ENCODE measurements at places on chromosomes 3 and 15. TPM values are rescaled to one million over a fixed set of nuclear protein-coding genes. Genes with fewer than 3 reads are reported as not detected.

DNA sequence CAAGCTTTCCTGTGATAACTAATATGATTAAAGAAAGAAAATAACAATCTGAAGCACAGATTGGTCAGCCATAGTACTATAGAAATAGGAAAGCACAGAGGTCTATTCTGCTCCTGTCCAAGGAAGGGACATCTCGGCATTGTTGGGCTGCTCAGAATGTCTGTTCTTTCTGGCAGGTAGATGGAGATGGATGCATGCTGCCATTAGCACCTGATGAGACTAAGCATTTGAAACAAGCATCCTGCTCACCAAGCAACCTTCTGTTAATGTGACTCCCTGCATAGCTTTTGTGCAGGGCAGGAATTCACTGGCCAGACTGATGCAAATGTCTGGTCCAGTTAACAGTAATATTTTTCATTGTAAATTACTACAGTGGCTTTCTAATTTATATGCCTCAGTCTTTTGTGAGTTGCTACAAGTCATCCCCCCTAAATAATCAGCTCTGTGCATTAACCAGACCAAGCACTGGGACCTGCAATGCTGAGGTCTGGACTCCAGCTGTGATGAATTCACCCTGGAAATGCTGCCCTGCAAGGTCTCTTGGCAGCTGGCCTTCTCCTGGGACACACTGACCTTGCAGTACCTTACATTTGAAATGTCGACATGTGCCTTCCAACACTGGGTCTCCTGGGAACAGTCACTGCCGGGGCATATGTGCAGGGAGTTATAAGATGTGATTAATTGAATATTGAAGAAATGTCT, 1123.7 kb downstream of the IGSF11 start:
- no peak for DNase-seq

CGNL1 gene
- total RNA-seq: 26.7 TPM

RLBP1 gene
- not detected for total RNA-seq

GRCh38 chr3:129702934-129703712, 96.6 kb upstream of the PLXND1 start:
- no peak for DNase-seq

DNA sequence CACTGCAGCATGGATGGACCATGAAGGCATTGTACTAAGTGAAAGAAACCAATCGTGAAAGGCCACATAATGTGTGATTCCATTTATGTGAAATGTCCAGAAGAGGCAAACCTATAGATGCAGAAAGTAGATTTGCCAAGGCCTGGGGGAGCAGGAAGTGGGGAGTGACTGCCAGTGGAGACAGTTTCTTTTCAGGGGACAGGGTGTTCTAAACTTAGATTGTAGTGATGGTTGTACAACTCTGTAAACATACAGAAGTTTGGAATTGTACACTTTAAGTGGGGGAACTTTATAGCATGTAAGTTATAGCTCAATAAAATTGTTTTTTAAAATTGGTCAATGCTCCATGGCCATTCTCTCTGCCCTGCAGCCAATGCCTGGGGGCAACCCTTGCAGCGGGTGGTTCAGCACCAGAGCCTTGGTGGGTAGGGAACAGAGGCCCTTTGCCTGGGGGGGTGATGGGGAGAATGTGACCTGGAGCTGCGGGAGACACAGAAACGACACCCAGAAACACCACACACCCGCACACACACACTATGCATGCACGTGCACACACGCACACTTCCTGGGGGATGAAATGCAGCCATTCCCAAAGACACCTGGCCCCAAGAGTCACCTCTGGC, 43.1 kb downstream of the DNAJB8 start:
- DNase-seq: no peak

DNA sequence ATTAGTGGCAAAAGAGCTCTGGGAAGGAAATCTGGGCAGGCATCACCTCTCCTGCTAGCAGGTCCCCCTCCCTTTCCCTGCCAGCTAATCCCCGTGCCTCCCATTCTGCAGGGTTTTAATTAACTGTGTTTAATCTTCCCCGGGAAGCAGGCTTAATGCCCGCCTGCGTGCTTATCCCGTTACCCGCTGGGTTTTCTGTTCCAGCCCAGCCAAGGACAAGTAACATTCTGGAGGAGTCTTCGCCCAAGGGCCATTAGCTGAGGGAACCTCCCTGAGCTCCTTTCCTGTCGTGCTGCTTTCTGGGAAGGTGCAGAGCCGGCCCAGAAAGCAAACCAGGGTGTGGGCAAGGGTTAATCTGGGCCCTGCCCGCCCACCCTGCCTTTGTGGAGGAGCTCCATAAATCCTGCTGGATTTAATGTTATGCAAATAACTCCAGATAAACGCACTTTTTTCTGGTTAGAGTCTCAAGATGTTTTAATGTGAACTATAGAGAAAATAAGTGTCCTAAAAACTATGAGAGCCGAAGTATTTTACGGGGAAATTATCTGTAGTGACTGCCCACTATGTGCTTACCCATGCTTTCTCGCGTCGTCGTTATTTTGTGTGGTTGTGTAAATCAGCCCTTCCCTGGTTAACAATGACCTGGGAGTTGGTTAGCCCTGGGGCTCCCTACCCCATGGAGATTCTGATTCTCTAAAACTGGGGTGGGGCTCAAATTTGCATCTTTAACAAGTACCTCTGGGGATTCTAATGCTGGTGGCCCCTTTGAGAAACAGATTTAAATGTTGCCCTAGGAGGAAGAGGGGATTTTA, 25.9 kb downstream of the TRIM71 start:
- DNase-seq: no peak

- no peak for DNase-seq
Measured at GRCh38 chr3:4799266-4800256, 179.7 kb upstream of the BHLHE40 start.

GOLGA8T gene
- 0.23 TPM for total RNA-seq

OR5H15 gene
- not detected for total RNA-seq

C2CD4A gene
- 0.05 TPM for total RNA-seq

DNA sequence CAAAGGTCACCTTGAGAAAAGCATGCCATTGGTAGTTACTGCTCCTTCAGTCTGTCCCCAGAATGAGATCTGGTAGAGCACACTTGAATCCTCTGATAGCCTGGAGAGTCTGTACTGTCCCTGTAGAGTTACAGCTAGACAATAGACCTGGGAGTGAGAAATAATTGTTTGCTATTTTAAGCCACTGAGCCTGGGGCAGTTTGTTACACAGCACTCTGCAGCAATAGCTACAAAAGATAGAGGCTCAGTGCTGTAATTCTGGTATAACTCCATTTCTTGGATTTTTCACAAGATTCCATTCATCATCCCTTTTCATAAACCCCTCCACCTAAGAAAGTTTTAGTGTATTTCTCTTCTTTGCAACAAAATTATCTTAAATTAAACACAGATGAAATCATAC, 242.7 kb upstream of the ARRDC4 start:
- DNase-seq: no peak

FETUB gene
- not detected for total RNA-seq

GRCh38 chr3:110063178-110063577, 725.8 kb upstream of the DPPA4 start:
- DNase-seq: no peak

GRCh38 chr3:79167651-79168416, 600.0 kb downstream of the ROBO1 start:
- no peak for DNase-seq

DNA sequence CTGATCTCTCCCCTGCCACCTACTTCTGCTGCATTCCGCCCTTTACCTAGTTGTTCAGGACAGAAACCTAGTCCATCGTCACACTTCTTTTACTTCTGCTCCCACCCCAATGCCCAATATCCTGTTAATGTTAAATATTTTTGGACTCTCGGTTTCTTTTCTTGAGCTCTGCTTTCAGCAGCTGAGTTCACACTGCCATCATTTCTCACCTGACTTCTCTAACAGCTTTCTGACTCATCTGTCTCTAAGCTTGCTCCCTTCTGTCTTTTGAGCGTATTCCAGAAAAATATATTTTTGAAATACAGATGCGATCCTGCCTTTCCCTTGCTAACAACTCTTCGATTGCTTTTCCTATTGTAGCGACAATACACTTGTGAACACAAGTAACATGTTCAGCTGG, 183.4 kb downstream of the KLHL25 start:
- DNase-seq: no peak

GRCh38 chr3:60657972-60658371, 593.3 kb downstream of the FHIT start:
- DNase-seq: no peak

DNA sequence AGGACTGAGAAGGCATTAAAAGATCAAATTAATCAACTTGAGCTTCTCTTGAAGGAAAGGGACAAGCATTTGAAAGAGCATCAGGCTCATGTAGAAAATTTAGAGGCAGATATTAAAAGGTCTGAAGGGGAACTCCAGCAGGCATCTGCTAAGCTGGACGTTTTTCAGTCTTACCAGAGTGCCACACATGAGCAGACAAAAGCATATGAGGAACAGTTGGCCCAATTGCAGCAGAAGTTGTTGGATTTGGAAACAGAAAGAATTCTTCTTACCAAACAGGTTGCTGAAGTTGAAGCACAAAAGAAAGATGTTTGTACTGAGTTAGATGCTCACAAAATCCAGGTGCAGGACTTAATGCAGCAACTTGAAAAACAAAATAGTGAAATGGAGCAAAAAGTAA, 149.7 kb upstream of the LRRFIP2 start:
- no peak for DNase-seq

GRCh38 chr3:187889601-187890404, 144.5 kb upstream of the BCL6 start:
- no peak for DNase-seq

GRCh38 chr3:181582619-181583018, 129.1 kb upstream of the SOX2 start:
- DNase-seq: no peak

POLR2M gene
- 137 TPM for total RNA-seq

DNA sequence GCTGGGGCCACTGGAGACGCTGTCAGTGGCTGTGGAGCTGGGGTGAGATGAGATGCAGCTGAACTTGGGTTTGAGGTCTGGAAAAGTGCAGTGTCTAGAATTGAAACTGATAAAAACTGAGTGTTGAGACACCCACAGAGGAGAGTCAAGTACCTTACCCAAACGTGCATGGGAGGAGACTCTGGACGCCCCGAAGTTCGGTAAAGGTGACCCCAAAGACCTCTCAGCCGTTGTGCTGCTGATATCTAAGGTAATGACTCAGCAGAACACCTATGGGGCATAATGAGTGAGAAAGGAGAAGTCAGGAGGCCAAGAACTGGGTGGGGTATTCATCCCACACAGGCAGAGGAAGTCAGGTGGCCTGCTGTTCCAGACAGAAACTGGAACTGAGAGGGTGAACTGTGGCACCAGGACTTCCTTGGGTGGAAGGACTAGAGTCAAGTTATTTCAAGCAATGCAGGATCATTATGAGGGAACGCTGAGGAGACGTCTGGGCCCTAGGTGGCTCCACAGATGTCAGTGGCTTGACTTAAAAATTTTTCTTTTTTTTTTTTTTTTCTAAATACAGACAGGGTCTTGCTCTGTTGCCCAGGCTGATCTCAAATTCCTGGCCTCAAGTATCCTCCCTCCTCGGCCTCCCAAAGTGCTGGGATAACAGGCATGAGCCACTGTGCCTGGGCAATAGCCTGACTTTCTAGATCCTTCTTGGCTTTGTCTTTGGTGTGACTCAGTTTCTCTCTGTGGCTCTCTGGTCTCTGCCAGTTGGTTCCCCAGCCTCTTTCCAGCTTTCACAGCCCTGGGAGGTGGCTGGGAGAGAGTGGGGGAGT, 67.6 kb upstream of the GCNT3 start:
- no peak for DNase-seq

PPM1L gene
- 3.2 TPM for total RNA-seq

DNA sequence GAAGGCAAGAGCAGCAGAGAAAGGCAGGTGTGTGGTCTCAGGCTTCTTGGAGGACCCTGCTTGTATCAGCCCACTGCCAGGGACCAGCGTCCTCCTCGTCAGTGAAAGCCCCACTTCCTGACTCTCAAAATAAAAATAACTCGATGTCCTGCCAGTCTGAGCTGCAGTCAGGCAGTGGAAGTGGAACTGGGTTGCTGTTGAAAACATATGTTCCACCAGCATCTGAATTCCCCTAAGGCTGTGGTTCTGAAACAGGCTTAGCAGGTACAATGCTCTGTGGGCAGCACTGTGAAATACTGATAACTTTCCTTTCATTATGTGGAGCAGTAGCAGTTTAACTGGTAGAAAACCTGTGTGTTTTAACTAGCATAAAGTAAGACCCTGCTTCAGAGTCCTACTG, 121.6 kb upstream of the EIF1B start:
- no peak for DNase-seq

CLDN18 gene
- total RNA-seq: not detected

GRCh38 chr3:149473357-149474249, 894 bp upstream of the TM4SF4 start:
- DNase-seq: no peak

GRCh38 chr15:70060214-70060992, 37.3 kb downstream of the TLE3 start:
- no peak for DNase-seq

GOLGA6L7 gene
- not detected for total RNA-seq

GRCh38 chr15:44075535-44075934, 119.5 kb downstream of the FRMD5 start:
- no peak for DNase-seq

MGLL gene
- total RNA-seq: 85.0 TPM

GRCh38 chr15:89852342-89852995, 37.8 kb upstream of the ANPEP start:
- no peak for DNase-seq

DNA sequence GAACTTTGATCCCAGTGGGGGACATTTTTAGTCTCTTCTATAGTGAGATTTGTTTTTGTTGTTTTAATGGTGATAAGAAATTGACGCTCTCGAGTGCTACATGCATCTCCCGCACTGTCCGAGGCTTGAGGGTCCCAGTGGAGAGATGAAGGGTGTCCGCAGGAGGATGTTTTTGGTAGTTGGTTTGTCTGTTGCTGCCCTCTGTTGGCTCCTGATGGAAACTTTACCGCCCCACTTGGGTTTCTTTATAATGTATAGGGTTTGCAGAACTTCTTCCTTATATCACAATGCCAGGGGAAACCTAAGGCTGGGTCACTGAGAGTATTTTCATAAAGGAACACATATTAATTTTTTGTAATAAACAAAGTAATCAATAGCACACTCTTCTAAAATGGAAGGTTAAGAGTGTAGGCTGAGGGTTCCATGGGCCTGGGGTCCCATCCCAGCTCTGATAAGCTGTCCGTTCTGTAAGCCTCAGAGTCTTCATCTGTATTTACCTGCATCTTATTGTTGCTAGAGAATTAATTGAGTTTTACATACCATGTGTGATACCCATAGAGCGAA, 185.3 kb upstream of the FEZF2 start:
- no peak for DNase-seq

GRCh38 chr3:47409688-47410416, 29.0 kb downstream of the PTPN23 start:
- no peak for DNase-seq

- DNase-seq: no peak
Measured at GRCh38 chr3:69699183-69699582, 40.1 kb upstream of the MITF start.

- DNase-seq: no peak
Measured at GRCh38 chr3:191362524-191363090, 32.3 kb upstream of the UTS2B start.
